ENCODE measurements at places on chromosomes 1 and 21.

GRCh38 chr21:35482933-35483662 is 434.0 kb upstream of the RUNX1 start:
- no peak for DNase-seq

DNA sequence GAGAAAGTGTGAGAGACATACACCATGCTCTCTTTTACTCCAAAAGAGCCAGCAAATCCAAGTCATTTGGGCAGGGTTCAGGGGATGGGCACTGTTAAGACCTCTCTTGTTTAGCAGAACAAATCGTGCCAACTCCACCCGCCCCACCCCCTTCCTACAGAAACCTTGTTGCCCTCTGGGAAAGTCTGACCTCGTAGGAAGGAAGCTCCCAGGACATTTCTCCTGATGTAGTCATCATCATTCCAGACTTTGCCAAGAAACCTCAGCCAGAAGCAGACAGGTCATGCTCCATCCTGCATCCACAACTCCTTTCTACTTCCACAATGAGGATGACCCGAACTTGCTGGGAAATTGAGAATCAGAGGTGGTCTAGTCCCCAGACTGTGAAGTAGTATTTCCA is 57.7 kb downstream of the UBE2T start:
- no peak for DNase-seq

DNA sequence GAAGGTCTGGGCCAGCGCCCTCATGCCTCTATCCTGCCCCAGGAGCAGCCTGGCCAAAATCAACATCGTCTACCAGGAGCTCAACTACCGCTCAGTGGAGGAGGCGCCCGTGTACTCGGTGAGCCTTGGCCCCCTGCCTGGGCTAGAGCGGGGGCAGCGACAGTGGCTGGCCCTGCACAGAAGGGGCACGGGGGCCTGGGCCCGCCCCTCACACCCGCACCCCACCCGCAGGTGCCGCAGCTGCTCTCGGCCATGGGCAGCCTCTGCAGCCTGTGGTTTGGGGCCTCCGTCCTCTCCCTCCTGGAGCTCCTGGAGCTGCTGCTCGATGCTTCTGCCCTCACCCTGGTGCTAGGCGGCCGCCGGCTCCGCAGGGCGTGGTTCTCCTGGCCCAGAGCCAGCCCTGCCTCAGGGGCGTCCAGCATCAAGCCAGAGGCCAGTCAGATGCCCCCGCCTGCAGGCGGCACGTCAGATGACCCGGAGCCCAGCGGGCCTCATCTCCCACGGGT is 10.8 kb downstream of the SCNN1D start:
- DNase-seq, result no peak

- no peak for DNase-seq
Observed at GRCh38 chr1:154344977-154345837, 19.9 kb downstream of the ATP8B2 start.

- no peak for DNase-seq
Observed at GRCh38 chr1:226728448-226728847, 10.6 kb downstream of the ITPKB start.

DNA sequence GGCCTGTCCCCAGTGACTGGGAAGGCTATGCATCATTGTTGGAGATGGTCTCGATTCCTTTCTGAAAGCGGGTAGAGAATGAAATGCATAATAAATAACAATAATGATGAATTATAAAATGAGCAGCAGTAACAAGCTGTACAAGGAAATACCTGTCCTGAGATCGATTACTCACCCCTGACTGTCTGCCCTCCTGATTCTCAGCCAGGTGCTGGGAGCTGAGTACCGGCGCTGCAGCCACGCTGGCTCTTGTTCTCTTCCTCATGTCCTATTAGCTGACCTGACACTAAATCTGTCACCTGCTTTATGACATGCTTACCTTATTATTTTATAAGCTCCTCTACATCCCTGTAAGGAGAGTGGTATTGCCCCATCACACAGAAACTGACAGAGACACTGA is 3.4 kb downstream of the AGPAT3 start:
- DNase-seq, result no peak

DNA sequence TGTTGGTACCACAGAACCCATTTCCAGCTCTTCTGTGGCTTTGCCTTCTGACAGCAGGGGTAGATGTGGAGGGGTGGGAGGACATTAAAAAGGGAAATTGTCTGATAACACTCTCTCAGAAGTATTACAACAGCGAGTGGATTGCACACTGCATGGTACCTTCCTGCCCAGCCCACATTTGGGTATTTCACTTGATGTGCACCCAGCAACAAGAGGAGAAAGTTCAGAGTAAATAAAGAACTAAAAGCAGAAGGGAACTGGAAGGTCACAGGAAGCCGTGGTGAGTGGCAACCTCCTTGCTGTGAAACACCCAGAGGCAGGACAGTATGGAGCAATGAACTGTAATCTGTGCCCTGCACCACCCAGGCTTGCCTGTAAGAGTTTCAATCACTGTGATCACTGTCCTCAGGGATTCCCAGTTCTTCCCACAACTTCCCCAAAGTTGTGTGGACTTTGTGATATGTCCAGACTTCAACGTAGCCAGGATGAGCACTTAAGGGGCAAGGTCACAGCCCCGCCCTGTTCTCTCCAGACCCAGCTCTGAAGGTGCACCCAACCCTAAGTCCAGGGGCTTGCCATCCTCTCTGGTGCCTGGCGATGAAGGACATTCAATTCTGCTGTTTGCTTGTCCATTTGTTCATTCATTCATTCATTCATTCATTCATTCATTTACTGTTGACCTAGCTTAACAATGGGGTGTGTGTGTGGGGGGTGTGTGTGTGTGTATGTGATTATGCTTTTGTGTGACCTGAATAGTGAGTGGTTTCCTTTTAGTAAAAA is 18.7 kb upstream of the F5 start:
- peak; percentile 21 for DNase-seq

DNA sequence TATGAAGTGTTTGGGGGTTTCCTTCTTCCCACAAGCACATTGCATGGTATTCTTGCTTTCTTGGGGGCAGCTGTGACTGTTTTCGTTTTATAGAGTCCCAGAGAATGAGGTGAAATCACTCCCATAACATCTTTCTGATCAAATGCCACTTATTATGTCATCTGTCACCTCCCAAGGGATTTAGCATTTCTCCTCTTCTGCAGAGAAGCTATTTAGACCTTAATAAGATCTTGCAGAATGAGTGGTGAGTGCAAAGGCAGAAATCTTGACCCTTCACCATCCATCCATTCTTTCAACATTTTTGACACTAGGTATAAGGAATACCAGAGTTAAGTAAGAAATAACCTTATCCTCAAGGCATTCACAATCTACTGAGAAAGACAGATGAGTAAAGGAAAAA is 318.6 kb upstream of the POU3F1 start:
- DNase-seq, result no peak

- DNase-seq, result no peak
Observed at GRCh38 chr1:230915078-230915477, 46.8 kb upstream of the C1orf198 start.

- no peak for DNase-seq
Observed at GRCh38 chr1:222161676-222162075, 386.2 kb downstream of the HHIPL2 start.

DNA sequence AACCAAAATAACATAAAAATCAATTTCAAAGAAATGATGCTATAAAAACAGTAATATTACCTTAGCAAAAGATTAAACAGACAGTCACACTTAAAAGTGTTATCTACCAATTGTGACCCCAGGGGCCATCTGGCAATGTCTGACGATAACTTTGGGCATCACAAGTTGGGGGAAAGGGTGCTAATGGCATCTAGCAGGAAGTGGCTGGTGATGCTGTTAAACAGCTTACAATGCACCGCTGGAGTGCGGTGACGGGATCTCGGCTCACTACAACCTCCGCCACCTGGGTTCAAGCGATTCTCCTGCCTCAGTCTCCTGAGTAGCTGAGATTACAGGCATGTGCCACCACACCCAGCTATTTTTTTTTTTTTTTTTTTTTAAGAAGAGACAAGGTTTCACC is 27.6 kb downstream of the NUP133 start:
- no peak for DNase-seq

- no peak for DNase-seq
Observed at GRCh38 chr1:9181990-9182783, 52.4 kb upstream of the H6PD start.

DNA sequence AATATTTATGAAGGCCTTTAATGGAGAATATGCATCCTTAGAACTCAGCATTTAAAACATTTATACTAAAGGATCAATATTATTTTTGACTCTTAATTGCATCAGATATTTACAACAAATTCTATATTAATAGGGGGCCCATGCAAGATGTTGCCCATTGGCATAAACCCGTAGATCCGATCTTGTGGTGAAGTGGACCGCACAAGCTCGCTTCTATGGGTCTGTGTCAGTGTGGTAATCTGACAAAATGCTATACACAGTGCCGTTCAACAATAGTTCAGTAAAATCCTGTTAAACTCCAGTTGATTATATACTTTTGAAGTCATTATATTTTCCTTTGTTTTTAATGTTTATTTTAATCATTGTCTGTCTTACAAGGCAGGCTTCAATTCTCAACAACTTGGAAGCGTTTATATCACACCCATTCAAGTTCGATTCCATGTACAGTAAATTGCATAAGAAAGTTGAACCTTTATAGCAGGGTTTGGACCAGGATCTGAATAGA is 809.2 kb downstream of the USP25 start:
- DNase-seq, result no peak

GRCh38 chr1:189351960-189352359 is 1125.7 kb downstream of the BRINP3 start:
- DNase-seq, result no peak

GRCh38 chr1:183598386-183598785 is 8.1 kb upstream of the NCF2 start:
- no peak for DNase-seq

DNA sequence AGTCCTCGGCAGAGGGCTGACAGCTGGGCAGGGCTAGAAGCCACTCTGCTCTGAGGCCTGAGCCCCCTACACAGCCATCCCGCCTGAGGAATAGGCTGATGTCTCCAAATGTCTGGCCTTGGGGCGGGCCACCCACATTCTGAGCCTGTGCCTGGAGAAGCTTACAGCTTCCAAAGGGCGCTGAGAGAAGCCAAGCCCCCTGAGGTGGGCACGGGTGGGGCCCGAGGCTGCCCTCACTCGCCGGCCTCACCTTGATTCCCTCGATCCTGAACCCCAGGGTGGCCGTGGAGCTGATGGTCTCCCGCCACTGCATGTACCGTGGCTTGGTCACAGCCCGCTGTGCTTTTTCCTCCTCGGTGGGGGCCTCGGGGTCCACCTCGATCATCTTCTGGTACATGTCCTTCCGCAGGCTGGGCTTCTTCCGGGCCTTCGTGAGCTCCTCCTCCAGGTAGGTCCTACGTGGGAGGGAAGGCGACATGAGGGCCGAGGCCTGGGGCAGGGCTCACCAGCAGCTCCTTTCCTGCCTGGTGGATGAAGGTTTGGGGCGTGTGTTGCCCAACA is 93.2 kb downstream of the STUM start:
- DNase-seq, result no peak

DNA sequence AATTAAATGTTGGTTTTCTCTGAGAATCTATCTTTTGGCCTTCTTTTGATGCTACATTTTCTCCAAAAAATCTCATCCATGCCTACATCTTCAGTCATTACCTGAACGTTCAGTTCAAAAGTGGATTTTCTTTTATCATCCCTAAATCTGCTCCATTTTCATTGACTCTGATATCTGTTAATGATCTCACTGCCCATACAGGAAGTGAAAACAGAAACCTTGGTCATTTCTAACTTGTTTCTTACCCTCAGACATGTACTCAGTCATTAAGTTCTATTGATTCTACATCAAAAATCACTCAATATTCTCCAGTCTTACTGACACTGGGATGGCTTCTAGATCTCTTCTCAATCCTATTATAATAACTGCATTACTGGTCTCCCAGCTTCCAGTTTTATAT is 22.7 kb downstream of the PRKACB start:
- no peak for DNase-seq

- no peak for DNase-seq
Observed at GRCh38 chr1:177798614-177799013, 171.2 kb downstream of the SEC16B start.

GRCh38 chr1:214319938-214320337 is 39.0 kb downstream of the SMYD2 start:
- no peak for DNase-seq

DNA sequence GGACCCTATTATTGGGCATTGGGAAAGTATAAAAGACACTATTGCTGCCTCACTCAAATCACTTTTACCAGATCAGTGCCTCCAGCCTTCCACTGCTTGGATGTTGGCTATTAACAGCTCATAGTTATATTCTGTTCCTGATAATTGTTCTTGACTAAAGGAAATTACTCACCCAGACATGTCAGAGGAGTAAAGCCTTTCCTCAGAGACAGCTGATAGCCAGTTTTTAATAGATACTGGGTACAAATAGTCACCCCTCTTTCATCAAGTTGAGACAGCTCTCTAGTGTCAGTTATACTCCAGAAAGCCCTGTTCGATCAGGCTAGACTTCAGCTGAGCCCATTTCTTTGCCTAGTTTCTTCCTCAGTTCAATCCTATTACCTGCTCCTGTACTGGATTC is 876.1 kb upstream of the B3GALT2 start:
- no peak for DNase-seq

GRCh38 chr1:183993132-183993531 is 44.4 kb downstream of the COLGALT2 start:
- no peak for DNase-seq

- peak; percentile 20 for DNase-seq
Observed at GRCh38 chr1:11478571-11479374, at the start of gene DISP3. TSS of gene DISP3 (plus strand) at chr1:11479155. CDS start at chr1:11500993, 21,838 bp downstream.

DNA sequence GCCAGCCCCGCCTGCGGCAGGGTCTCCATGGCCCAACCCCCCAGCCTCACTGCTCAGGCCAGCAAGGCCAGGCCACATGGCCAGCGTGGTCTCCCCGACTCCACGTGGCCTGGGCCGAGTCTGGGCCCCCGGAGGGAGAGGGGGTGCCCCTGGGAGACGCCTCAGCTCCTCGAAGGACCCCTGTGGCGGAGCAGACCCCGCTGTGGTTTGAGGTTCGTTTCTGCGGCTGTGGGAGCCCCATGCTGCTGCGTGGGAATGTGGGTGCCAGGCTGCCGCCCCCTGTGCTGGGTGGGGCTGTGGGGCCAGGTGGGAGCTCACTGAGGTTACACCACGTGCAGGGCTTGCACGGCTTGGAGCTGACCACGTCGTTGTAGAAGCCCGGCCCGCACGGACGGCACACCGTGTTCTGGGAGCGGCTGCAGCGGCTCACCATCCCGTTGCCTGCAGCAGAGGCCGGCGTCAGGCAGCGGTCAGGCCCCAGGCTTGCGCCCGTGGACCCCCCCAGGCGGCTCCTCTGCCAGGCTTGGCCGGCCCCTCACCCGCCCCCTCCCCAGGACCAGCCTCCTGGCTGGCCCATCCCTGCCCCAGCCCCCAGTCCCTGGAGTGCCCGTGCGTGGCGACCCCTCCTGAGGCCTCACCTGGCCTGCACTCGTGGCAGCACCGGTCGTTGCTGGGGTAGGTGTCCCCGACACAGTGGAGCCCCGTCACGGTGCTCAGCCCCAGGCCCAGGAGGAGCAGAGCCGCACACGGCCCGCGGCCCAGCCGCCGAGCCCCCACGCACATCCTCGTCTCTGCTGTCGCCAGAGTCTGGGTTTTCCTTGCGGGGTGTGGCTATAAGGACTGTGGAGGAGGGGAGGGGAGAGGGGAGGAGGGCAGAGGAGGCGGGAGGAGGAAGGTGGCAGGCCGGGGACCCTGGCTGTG is at the start of gene TNFRSF4:
Gene TNFRSF4 (minus strand): TSS at position 809 of the 921 bp plus-strand sequence. CDS start 26 bp downstream, at position 783.
- DNase-seq, result no peak

All from stimulated activated CD8-positive, alpha-beta memory T cell treated with anti-CD3 and anti-CD28 coated beads, Interleukin-2, amount 100 ng/mL, for 1 hour (primary cell).